ENCODE measurements at places on chromosomes 6 and 20. TPM values are rescaled to one million over a fixed set of nuclear protein-coding genes. Genes with fewer than 3 reads are reported as not detected.

RHAG gene
- total RNA-seq: not detected

DNA sequence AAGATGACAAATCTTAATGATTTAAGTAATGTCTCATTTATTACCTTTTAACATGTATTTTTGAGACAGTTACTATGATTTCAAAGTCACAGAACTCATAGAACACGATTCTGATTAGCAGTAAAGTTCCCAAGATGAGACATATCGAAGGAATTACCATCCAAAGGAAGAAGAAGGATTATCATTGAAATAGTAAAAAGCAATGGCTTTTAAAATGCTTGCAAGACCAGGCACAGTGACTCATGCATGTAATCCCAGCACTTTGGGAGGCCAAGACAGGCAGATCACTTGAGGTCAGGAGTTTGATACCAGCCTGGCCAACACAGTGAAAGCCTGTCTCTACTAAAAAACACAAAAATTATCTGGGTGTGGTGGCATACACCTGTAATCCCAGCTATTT lies 219.2 kb downstream of the KHDC1L start:
- no peak for DNase-seq

GRCh38 chr6:165478581-165478980 lies 169.2 kb upstream of the C6orf118 start:
- no peak for DNase-seq

GRCh38 chr6:130517444-130517931 lies 151.7 kb downstream of the TMEM200A start:
- DNase-seq: peak; percentile 30

- no peak for DNase-seq
Observed at GRCh38 chr6:87534377-87535047, 55.3 kb downstream of the RARS2 start.

Data from activated T-cell treated with anti-CD3 and anti-CD28 coated beads, Interleukin-2, amount 50 U/mL, for 72 hours (primary cell).